ENCODE measurements at places on chromosomes 3 and 15.

- DNase-seq = no peak
These were observed 3.1 kb downstream of the CX3CR1 start for GRCh38 chr3:39276746-39277145.

- no peak for DNase-seq
These were observed 124.4 kb downstream of the LRRN1 start for GRCh38 chr3:3923619-3924018.

- no peak for DNase-seq
These were observed 88.1 kb upstream of the TGFBR2 start for GRCh38 chr3:30518181-30518864.

DNA sequence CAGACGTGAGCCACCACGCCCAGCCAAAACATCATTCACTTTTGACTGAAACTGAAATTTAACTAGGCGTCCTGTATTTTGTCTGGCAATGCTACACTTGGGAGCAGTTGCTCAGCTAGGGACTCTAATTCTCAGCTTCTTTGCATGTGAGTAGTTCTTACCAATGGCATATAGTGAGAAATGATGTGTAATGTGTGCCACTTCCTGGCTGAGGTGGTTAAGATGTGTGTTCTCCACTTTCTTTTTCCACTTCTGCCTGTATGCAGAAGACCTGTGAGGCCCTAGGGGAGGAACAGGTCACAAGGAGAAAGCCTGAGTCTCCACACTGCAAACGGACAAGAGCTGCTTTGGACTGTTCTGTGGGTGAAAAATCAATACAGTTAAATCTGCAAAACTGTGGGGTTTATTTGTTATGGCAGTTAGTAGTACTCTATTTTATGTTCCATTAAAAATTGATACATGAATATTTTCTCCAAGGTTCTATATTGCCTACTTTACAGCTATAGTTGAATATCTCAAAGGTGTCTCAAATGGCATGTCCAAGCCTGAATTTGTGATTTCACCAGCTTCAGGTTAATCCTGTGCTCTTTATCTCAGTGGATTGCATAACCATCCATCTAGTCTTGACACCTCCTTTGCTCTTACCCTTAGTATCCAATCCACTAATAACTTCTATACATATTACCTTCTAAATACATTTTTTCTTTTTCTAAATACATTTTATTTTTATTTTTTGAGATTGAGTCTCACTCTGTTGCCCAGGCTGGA lies 59.3 kb downstream of the NR1D2 start:
- DNase-seq = no peak

GRCh38 chr3:101963902-101964362 lies 114.6 kb downstream of the NFKBIZ start:
- peak; percentile 27 for DNase-seq

Data from CD4-positive, alpha-beta T cell treated with Interleukin-2 at 100 ng/mL for 4 hours (primary cell).